AG10803 (cell line): ENCODE measurements at places on chromosomes 12 and 14.

GRCh38 chr12:52173526-52173925, 18.3 kb downstream of the KRT80 start:
- DNase-seq = no peak

DNA sequence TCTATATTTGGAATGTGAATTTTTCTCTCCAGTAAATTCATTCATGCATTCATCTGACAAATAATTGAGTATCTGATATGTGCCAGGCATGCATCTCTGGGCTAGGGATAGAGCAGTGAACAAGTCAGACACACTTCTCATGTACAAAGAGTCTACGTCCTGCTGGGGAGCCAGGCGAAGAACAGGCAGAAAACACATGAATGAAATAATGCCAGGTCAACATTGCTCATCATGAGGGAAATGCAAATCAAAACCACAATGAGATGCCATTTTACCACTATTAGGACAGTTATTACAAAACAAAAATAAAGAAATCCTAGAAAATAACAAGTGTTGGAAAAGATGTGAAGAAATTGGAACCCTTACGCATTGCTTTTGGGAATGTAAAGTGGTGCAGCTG, 90.3 kb downstream of the PAX9 start:
- DNase-seq = no peak

- peak; percentile 61 for DNase-seq
Measured at GRCh38 chr14:104680056-104680805, 9.2 kb upstream of the INF2 start.

DNA sequence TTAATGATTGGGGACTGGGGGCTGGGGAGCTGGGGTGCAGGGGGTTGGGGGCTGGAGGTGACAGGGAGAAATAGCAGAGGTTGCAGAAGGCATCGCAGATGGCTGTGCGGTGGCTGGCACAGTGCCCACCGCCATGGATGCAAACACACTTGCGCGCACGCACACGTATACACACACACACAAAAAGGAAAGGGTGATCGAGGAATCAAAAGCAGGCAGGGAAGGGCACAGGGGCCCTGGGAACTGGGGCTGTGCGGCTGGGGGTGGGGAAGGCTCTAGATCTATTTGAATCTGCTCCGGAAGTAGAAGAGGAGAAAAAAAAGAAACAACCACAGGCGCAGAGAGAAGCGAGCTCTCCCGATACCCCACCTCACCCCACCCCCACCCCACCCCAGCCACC, 39.4 kb downstream of the ZFHX2 start:
- DNase-seq = no peak

- DNase-seq = no peak
Measured at GRCh38 chr14:96011607-96012006, 27.6 kb upstream of the C14orf132 start.

DNA sequence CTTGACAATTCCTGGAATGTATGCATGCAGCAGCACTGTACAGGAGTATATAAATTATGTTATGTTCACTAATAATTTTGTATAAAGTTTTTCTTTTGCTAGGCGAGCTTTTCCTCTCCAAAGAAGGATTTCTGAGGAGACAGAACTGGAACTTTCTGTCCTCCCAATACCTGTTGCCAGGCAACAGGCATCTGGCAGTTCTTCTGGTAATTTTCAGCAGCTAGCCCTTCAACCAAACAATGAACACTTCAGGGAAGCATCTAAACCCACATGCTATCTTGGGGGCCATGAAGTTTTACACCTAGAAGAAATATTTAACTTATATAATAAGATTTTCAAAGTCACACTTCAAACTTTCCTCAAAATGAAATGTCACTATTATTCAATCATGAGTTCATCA, 162.9 kb upstream of the SYT10 start:
- DNase-seq = no peak

- DNase-seq = peak; percentile 12
Measured at GRCh38 chr14:76844223-76844622, 18.0 kb downstream of the LRRC74A start.

GRCh38 chr14:28365510-28365909, 401.1 kb upstream of the FOXG1 start:
- DNase-seq = no peak

- DNase-seq = peak; percentile 70
Measured at GRCh38 chr12:12010277-12011039, 60.3 kb upstream of the BCL2L14 start.

- DNase-seq = peak; percentile 66
Measured at GRCh38 chr12:123237646-123238329, 4.6 kb downstream of the MTRFR start.

DNA sequence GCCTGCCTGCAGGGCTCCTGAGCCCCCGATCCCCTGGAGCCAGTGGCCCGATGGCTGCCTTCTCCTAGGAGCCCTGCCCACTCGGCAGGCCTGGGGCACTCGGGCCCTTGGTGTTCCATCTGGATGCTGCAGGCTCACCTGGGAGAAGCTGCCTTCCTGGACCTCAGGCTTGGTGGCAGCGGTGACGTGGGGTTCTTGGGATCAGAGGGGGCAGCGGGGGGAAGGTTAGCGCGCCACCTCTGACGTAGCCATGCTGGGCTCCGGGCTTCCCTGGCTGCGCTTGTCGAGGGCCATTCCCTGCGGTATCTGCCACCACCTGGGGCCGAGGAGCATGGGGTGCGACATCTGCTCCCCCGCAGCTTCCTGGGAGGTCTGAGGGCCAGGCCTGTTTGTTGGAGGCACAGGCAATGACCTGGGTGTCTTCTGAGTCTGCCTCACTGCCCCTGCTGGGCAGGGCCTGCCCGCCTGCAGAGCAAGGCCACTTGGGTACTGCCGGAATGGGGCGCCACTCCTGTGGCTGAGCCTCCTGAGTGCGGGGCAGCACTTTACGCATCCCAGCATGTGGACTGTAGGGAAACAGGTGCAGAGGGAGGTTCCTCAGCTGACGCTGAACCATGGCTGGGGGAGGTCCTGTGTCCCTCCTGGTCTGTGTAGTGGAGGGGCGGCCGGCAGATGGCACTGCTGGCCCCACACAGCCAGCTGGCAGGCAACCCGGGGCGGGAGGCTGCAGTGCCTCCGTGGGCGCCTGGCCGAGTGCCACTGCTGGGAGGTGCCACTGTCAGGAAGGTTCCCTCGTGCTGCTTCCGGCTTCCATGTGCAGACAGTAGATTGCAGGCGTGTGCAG, 20.3 kb downstream of the MTA1 start:
- peak; percentile 26 for DNase-seq

DNA sequence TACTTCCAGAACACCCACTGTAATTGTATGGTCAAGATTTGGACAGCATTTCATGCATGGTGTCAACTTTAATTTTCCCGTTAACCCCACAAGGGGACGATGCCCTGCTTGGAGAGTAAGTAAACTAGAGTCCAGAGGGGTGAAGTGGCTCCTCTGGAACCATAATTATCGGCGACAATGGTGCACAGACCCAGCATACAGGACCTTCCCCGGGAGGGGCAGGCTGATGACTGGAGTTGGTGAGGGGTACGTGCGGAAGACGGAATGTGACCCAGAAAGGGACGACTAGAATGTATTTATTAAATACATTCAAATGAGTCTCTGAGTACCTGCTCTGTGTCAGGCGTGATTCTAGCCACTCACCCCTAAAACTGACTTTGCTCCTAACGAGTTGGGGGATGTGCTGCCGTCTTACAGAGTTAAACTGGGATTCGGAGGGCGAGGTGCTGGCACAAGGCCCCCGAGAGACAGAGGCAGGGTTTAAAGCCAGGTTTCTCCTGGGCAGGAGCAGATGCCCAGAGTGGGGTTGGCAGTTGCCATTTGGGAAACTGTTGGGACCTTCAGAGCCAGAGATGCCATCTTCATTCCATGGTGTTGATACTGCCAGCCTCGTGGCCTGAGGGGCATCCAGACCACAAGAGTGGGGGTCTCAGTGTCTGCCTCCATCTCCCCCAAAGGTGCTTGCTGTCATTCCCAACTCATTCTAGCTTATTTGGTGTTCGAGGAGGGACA, 10.9 kb downstream of the RTL1 start:
- no peak for DNase-seq

DNA sequence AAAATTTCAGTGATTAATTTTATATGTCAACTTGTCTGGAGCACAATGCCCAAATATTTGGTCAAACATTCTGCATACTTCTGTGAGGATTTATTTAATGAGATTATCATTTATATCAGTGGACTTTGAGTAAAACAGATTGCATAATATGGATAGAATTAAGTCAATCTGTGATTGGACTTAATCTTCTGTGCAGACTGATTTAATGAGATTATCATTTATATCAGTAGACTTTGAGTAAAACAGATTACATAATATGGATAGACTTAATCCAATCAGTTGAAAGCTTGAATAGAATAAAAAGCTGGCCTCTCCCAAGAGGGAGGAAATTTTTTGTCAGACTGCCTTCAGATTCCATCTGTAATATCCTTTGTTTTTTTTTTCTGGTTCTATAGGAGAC, 1413.2 kb downstream of the LRFN5 start:
- DNase-seq = no peak

DNA sequence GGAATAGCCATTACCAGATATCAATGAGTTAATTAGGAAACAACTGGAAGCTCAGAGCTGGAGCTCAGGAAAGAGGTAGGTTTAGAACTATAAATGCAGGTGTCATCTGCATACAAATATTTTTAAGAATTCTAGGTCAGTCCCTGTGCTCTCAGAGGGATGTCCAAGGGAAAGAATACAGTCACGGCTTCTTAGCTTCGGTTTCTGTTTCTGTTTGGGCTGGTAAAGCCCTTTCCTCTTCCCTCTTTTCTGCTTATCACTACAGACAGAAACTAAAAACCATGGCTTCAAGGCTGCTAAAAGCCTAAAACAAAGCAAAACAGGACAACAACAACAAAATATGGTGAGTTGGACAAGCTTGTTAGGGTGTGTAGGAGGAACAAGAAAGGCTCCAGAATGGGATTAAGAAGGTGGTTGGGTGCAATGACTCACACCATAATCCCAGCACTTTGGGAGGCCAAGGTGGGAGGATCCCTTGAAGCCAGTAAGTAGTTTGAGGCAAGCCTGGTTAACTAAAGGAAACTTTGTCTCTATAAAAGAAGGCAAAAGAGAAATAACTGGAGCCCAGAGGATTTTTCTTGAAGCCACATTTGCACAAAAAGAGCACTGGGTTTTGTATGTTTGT, 113.0 kb downstream of the SEC23A start:
- no peak for DNase-seq

DNA sequence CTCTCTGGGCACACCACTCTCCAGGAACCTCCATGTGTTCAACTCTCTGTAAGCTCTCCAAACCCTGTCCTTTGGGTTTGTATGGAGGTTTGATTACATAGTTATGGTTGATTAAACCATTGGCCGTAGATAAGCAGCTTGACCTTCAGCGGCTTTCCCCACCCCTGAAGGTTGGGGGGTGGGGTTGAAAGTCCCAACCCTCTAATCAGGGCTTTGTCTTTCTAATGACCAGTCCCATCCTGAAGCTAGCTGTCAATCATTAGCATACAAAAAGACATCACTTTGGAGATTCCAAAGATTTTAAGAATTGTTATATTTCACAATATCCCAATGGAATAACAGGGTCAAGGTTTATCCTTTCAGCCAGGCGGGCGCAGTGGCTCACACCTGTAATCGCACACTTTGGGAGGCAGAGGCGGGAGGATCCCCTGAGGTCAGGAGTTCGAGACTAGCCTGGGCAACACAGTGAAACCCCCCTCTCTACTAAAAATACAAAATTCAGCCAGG, 8.4 kb downstream of the FAM186A start:
- no peak for DNase-seq

DNA sequence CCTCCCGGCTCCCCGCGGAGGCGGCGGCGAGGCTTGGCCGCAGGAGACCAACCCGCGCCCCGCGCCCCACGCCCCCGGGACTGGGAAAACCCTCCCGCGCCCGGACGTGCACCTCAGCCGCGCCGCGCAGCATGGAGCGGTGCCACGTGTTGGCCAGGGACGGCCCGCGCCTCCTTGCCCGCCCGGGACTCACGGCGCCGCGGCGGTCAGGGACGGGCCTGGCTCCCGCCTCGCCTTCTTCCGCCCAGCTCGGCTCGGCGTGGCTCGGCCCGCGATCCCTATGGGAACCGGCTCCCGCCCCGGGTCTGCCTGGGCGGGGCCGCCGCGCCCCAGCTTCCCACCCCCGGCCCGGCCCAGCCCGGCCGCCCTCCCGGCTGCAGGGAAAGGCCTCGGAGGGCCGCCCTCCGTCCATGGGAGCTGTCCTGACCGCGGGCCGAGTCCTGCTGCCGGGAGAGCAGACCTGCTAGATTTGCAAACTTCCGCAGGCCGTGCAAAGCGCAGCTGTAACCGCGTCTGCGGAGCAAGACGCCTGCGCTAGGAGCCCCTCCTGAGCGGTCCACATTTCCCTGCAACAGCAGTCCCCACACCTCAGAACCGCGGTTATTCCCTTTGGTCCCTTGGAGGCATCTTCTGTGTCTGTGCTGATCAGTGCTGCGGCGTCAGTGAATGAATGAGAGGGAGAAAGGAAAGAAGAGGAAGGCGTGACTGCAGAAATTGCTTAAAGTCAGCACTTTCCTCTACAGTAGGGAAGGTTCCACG, at the start of gene CDKL1:
Gene CDKL1, minus strand, starts transcription at position 251 of the 759 bp plus-strand sequence. CDS start 1,013 bp downstream, outside the sequence.
- peak; percentile 54 for DNase-seq

- DNase-seq = no peak
Measured at GRCh38 chr14:72099566-72099965, 167.3 kb downstream of the RGS6 start.

DNA sequence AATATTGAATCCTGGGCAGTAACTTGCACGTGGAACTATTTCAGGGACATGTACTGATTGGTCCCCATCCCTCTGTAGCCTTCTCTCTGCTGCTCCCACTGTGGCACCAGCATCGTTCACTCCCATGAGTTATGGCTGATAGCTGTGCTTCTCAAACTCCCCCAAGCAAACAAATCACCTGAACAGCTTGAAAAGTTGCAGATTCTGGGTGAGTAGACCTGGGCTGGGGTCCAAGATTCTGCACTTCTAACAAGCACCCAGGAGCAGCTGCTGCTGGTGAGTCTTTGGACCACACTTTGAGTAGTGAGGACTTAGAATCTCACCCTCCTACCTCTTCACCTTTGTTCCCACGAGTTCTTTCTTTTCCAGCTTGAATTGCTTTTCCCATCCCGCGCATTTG, 49.4 kb upstream of the ZFP36L1 start:
- DNase-seq = no peak
